Nucleus accumbens (tissue), 56 donors: ENCODE measurements at places on chromosomes 5 and 9.

DNA sequence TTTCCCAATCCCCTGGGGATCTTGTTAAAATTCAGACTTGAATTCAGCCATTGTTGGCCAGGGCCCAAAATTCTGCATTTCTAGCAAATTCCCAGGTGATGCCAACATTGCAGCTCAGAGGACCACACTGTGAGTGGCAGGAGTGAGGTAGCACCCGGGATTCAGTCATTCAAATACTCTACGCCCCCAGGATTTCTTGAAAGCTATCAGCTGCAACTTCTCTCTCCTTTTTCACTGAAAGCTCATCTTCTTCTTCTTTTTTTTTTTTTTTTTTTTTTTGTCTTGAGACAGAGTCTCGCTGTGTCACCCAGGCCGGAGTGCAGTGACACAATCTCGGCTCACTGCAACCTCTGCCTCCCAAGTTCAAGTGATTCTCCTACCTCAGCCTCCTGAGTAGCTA, 19.3 kb upstream of the ANKH start:
- DNase-seq = no peak

- no peak for DNase-seq
Observed at GRCh38 chr5:56273376-56273955, 40.3 kb upstream of the ANKRD55 start.

DNA sequence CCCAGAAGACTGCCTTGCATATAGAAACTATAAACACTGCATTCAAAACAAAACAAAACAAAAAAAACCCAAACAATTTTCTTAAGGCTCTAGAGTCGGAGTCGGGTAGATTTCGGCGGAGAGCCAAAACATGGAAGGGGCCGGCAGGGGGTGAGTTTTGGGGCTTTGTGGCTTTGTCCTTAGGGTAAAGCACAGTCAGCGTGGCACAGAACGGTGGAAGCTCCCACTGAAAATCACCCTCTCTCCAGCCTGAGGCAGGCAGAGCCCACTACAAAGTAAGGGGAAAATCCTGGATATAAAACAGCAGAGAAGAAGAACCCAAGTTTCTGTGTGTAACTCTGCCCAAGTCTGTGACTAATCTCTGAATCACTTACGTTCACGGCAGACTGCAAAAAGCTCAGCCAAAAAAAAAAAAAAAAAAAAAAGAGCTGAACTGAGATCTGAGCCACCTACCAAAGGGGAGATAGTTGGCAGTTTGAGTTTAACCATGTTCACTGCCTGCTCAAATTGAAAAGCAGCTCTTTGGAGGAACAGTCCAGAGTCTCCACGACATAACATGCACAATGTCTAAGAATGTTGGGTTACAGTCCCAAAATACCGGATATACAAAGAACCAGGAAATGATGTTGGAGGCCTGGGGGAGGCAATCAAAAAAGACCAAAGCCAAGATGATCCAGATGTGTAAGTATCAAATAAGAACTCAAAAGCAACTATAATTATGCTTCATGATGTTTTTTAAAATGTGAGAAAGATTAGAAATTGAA, 26.6 kb upstream of the OR2K2 start:
- no peak for DNase-seq

DNA sequence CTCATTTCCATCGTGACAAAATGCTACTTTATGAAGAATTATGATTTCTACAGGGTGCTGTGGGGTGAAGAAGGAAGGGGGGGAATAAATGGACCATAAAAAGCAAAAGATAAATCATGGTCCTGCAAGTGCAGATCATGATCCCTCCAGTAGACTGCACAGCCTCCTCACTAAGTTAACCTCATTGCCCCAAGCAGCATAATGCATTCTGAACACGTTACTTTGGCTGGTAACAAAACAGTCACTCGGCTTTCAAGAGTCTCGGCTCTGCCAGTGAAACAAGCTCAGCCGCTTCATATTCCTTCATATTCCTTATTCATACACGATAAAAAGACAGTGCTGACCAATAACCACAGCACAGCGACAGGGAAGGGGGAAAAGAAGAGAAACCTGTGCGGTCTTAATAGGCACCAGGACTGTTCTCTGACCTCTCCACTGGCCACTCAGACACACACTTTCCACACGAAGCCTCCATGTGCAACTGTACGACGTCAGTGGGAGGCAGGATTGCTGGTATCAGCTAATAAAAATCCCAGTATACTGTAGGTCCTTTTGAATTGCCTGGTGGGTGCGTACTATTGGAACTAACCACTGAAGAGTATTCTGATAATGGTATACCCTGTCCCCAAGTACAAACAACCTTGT, 60.5 kb downstream of the ANKH start:
- peak; percentile 21 for DNase-seq

DNA sequence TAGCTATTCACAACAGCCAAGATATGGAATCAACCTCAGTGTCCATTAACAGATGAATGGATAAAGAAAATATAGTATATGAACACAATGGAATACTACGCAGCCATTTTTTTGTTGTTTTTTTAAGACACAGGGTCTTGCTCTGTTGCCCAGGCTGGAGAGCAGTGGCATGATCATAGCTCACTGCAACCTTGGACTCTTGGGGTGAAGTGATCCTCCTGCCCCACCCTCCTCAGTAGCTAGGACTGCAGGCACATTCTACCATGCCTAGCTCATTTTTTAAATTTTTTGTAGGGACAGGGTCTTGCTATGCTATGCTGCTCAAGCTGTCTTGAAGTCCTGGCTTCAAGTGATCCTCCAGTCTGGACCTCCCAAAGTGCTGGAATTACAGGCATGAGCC, 38.5 kb downstream of the CERT1 start:
- DNase-seq = no peak

GRCh38 chr5:77637998-77638762, at the start of gene OTP:
OTP (minus strand) TSS chr5:77638713; CDS start chr5:77638549, 164 bp downstream.
- no peak for DNase-seq

DNA sequence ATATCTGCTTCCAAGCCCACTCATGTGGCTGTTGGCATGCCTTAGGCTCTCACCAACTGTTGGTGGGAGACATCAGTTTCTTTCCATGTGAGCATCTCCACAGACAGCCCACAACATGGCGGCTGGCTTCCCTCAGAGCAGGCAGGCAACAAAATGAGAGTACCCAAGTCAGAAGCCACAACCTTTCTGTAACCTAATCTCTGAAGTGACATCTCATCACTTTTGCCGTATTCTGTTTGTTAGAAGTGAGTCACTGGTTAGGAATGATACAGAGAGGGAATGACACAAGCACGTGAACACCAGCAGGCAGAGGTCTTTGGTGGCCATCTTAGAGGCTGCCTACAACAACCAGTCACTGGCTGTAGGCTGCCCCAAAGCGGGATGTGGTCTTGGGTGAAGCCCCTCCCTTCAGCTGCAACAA, 88.6 kb upstream of the RASGRF2 start:
- DNase-seq = no peak

GRCh38 chr5:135174315-135175096, 140.5 kb upstream of the PITX1 start:
- no peak for DNase-seq

- no peak for DNase-seq
Observed at GRCh38 chr5:175535796-175536195, 57.4 kb downstream of the SFXN1 start.

DNA sequence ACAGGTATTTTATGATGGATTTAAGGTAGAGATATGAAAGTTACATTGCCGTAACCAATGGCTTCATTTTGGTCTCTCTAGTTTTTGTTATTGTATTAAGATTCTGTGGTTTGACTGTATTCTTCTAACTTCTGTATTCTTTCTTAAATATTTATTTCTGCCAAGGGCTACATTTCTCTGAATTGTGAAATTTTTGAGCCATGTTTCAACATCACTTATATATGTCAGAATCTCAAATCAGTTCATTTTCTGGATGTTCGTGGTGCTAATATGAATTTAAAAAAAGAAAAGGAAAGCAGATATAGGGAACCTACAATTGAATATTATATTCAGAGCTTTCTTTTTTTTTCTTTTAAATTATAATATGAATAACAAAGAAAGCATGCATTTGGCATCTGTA, 142.7 kb downstream of the ANXA1 start:
- DNase-seq = no peak

- no peak for DNase-seq
Observed at GRCh38 chr5:96093890-96094381, 132.3 kb upstream of the ELL2 start.
